MG63 (cell line): ENCODE measurements at places on chromosomes 5 and 9.
A peak's percentile ranks its signal among the peaks of the same experiment; 100 is the strongest.

GRCh38 chr9:88651682-88652633 is 117.0 kb downstream of the NXNL2 start:
- DNase-seq, result peak; percentile 97

DNA sequence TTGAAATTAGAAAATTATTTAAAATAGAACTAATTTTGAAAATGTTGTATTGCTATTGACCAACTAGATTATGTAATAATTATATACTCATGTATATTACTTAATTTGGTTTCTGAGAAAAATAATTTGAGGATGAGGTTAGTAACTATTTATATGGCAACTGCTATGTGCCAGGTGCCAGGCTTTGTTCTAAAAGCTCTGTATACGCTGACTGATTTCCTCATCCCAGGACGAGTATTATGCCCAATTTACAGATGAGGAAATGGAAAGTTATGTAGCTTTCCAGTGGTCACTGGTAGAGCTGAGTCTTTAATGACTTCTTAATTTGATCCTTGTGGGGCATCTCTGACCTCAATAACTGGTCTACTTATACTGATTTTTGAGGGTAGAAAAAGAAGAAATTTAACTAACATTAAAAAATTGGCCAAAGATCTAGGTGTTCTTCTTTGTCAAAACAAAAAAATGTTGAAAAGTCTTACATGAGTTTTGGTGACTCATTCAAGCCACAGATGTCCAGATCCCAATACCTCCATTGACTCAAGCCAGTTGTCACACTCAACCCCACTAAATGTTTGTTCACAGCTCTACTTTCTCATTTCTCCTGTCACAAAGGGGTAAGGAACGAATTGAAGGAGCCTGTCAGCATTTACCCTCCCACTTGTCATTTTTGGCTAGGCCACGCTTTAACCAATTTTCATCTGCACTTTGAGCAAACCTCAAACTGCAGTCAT is 228.1 kb upstream of the MEF2C start:
- DNase-seq, result no peak

GRCh38 chr5:63401436-63402046 is 560.7 kb downstream of the HTR1A start:
- DNase-seq, result peak; percentile 23

DNA sequence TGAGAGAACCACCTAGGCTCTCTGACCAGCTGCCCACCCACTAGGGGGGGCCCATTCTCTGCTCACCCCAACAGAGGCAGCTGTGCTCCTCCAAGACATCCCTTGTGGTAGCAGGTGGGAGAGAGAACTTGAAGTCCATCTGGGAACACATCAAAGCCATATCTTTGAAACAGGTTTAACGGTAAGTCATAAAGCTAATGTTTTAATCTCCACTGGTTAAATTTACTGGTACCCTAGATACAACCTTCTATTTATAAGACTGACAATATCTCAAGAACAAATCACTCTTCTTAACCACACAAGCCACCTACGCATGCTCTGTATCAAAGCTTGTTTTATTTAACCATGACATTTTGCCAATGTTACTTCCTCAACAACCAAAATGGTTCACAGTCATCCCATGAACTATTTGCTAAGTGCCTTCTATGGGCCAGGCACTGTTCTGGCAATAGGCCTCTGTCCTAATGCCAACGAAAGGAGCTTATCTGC is 20.4 kb downstream of the AUH start:
- no peak for DNase-seq

DNA sequence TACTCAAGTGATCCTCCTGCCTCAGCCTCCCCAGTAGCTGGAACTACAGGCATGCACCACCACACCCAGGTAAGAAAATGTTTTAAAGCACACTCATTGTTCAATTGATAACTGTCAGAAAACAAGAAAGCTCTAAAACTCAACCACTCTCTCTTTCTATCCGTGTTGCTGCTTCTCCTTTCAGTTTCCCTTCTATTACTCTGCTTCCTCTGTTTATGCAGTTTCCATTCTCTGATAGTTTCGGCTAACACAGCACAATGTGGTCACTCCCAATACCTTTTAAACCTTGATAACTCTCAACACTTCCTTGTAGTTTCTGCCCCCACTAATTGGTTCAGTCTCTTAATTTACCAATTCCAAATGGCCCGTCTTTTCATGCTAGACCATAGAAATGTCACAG is 59.2 kb upstream of the NR4A3 start:
- DNase-seq, result no peak

GRCh38 chr9:78615372-78615771 is 318.4 kb downstream of the PSAT1 start:
- DNase-seq, result no peak

GRCh38 chr5:59008816-59009473 is 426.1 kb downstream of the RAB3C start:
- DNase-seq, result no peak

- peak; percentile 48 for DNase-seq
These were observed 143.7 kb upstream of the TNC start for GRCh38 chr9:115261656-115262081.

GRCh38 chr5:72351376-72351775 is 31.2 kb downstream of the PTCD2 start:
- DNase-seq, result no peak

DNA sequence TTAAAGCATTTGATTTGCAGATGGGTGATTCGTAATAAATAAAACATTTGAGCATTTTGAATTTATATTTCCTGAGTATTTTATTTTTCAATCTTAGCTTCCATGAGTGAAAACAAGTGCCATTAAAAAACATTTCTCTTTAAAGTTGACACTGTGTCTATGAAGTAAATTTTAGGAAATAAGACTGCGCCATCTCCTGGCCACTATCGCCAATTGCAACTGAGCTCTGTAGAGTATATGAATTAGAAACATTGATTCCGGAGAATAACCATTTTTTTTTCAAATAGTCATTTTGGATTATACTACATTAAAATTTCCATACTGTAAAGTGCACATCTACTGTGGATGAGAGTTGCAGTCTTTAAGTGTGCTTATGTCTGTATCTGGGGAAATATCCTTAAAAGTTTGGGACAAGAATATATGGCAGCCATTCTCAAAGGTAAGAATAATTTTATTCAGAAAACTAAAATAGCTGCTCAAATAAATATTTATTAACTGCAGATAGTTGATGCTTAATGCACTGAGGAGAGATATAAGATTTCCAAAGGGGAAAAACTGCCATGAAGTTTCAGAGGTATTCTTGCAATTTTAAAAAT is 5.9 kb downstream of the DMRTA1 start:
- no peak for DNase-seq

GRCh38 chr5:1777281-1778137 is 22.1 kb downstream of the MRPL36 start:
- DNase-seq, result no peak

DNA sequence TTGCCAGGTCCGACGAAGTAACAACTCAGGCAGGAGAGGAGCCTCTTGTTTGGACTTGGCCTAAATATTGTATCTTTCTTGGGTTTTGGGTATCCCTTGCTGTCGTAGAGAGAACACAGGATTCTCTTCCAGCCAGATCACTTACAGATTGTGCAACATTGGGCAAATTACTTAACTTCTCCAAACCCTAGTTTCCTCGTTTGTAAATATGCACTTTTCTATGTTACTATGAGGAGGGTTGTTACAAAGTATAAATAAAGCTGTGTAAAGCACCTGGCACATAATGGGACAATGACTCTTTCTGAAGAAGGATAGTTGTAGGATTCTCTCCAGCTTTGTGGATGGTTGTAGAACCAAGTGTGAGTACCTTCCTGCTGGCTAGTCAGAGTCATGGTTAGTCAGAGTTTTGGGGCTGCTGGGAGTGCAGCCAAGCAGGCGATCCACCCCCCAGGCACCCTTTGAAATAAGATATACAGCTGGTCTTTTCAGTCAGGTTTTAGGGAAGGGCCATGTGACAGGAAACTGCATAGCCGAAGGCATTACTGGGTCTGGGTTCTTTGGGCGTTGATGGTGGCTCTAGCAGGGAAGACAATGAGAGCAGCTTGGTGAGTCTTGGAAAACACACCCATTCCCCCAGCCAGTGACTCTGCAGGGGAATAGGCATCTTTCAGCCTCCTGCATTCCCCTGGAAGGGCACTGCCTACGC is 49.9 kb upstream of the GDNF start:
- DNase-seq, result peak; percentile 80

DNA sequence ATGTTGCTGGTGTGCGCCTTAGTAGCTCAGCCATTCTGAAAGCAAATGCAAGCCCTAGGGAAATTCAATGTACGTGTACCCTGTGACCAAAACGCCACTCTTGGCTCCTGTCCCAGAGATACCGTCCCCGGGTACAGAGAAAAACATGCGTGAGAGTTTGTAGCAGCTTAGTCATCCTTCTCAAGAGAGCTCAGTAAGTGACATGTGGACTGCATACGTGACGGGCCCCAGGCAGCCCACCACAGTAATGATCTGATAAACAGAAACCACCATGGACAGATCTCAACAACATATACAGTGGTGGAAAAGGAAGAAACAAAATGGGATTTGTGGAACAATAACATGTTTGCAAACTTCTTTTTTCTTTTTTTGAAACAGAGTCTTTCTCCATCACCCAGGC is 45.1 kb downstream of the S1PR3 start:
- no peak for DNase-seq
